ENCODE measurements at places on chromosomes 5 and 9.

DNA sequence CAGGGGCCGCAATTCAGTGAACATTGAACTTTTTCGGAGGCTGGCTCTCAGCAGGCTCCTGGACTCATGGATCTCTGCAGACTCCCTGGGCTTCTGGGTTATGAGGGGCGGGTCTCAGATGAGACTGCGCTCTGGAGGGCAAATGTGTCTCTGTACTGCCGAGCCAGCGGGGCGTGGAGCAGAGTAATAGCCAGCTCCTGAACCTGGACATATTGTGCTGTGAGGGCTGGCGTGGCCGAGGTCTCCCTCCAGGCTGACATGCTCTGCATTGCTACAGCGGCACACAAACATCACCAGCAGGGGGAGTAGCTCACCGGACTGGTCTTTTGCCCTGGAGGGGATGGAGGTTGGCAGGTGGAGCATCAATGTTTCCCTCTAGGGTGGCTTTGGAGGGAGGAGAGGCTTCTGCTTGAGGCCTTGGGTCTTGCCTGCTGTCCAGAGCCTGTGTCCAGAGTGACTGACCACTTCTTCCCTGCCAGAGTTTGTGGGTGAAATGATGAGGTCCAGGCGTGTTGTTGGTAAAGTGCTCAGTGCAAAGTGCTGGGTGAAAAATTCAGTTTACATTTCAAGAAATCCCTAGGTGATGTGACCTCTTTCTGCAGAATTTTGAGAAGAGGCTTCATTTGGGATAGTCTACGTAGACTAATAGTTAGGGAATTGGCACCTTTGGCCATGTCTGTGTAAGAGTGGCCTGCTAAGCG is 10.9 kb upstream of the GADD45G start:
- DNase-seq = peak; percentile 55

DNA sequence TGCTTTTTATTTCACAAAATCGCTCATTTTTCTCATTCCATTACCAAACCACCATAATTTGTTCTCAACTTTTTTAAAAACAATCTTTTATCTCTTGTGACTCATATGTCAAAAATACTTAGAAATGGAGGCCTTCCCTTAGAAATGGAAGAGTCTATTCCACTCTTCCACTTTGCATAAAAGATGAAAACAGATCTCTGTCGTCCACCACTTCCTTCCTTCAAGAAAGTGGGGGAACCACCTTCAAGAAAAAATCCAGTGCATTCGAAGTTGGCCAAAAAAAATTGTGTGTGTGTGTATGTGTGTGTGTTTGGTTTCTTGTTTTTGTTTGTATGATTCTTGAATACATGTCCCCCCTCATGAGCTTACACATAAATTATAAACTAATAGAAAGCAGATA is 628.8 kb upstream of the DMAC1 start:
- DNase-seq = no peak

- DNase-seq = no peak
Observed at GRCh38 chr9:124257070-124257843, 492 bp upstream of the NEK6 start.

GRCh38 chr9:130896233-130897014 is at the start of gene QRFP:
Gene QRFP (minus strand): TSS chr9:130896812. CDS start chr9:130893838, 2,974 bp downstream.
- no peak for DNase-seq

- DNase-seq = no peak
Observed at GRCh38 chr5:151647320-151647861, 39.3 kb downstream of the SPARC start.

- no peak for DNase-seq
Observed at GRCh38 chr5:116970318-116970717, 395.7 kb upstream of the SEMA6A start.

- DNase-seq = no peak
Observed at GRCh38 chr5:126482591-126482990, 59.4 kb downstream of the GRAMD2B start.

DNA sequence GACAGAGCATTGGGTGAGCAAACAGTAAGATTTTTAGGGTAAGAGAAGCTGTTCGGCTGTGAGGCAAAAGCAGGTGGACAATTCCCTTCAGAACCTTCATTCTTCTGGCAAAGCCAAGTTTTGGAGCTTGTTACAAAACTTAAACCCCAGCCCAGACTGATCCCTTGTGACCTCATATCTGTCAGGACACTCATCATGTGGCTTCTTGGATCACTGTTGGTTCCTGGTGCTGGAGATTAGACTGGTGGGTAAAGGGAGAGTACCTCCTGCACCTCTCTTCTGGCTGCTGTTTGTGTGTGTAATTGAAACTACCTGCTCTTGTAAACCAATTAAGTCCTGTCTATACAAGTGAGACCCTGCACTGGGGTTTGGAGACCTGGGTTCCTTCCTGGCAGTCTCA is 21.0 kb downstream of the LARP1 start:
- no peak for DNase-seq

GRCh38 chr5:134446938-134447337 is 35.3 kb upstream of the CDKN2AIPNL start:
- no peak for DNase-seq

GRCh38 chr5:96049398-96050272 is 88.0 kb upstream of the ELL2 start:
- no peak for DNase-seq

DNA sequence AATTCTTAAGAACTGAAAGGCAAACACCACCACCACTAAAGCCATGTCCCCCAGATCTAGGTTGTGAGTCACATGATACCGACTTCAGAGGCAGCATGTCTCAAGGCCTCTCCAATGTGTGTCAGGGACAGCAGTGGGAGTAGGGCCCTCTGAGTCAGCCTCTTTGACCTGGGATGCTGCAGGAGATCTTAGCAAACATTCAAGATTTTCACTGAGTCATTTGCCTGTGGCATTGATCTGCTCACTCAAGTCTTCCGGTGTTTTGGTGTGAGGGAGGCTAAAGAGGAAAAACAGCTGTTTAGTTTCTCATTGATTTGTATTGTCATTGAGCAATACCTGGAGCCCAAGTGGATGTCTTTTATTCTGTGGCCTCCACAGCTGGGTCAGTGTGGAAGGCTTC is 36.1 kb downstream of the TMC1 start:
- no peak for DNase-seq

DNA sequence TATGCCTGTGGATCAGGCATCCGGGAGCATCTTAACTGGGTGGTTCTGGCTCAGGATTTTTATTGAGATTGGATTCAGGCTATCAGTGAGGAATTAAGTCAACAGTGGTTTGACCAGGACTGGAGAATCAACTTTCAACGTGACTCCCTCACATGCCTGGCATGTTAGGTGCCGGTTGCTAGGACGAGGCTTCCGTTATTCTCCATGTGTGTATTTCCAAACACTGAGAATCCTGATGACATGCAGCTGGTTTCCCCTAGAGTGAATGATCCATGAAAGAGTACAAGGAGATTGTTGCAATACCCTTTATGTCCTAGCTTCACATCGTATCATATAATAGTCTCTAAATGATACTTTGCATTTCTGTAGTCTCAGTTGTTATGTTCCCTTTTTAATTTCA is 529.2 kb downstream of the ANXA1 start:
- no peak for DNase-seq

DNA sequence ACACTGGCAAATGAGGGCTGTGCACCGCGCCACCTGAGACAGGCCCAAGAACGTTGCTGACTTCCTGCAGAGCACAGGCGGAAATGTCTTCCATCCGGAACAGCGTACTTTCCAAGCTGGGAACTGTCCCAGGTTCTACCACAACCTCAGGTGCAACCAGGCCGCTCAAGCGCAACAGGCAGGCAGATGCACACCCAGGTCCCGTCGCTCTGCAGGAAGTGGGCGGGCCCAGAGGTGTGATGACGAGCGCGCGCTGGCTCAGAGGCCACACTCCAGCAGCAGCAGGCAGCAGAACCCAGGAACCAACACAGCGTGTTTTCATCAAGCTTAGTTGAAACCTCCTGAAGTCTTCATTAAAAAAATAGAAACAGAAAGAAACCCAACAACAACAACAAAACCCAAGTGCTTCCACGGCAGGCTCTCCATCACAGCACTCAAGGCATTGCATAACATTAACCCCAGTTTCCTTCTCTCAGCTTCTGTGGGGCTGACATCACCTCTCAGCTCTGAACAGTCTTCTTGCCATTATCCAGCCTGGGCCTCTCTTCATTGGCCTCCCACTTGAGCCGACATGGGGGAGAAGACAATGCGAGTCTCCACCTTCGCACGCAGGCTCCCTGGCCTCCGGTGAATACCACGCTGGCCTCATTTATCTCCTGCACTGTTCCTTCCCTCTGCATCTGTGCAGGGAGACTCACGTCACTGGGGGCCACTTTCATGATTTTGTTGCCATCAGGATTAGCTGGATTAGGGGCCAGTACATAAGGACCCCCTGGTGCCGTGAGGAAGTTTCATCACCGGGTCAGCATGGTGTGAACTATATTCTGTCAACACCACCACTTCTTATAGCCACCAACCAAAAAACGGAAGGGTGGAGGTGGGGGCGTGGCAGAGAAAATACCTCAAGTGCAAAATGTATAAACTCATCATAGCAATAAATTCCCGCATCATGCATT is 22.1 kb downstream of the PTCH1 start:
- DNase-seq = peak; percentile 78

DNA sequence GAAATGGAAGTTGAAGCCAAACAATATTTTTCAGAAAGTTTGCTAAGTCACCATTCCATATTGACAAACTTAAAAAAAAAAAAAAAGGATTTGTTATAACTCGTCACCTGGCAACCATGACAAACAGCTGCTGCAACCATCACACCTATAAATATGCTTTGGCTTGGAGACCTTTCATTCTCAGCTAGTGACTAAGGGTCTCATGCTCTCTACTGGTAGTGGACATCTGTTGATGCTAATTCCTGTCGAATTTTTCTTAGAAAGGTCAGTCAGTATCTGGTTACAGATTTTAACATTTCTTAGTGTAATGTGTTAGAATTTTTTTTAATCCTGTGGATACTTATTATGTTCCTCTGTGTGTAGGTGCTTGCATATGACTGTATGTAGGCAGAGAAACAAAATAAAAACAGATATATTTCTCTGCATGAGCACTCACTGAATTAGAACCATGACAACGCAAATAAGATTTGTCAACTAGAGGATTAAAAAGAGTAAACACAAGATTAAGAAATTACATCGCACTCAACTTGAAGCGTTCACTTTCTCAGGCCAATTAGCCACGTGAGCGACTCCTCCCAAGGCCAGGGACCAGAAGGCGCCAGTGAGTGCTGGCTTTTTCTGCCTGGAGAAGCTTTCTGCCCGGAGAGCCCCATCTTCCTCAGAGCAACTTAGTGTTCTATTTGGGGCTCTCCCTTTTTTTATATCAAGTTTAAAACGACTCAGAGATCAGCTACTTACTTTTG is 27.0 kb upstream of the ZNF622 start:
- no peak for DNase-seq

DNA sequence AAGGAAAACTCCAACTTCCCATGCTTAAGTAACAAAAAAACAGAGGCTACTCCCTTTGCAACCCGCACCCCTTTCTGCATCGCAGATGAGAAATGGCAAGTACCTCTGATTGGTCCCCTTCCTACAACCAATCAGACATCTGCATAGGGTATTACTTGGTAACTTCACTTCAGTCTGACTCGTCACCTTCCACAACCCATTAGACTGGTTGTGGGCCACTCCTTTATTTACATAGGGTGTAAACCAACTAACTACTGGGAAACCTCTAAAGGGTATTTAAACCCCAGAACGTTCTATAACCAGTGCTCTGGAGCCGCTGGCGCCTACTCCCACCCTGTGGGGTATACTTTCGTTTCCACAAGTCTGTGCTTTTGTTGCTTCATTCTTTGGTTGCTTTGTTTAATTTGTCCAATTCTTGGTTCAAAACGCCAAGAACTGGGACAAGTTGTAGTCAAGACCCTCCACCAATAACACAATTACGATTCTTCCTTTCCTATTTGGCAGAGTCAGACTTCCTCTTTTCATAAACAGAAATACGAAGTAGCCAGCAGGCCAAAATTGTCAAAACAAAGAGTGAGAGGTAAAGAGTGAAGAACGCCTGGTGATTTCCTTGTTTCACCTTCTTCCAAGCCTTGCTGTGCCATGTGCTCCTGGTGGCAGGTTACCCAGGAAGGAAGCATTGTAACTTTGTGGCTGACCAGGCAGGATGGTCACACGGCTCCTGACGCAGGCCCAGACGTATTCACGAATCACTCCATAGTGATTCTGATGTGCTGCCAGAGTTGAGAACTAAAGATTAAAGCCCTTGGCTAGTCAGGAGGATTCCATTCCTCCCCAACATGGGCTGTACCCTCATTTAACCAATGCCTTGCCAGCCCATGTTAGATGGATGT is 477.4 kb downstream of the ARHGEF28 start:
- no peak for DNase-seq

GRCh38 chr9:115369322-115369957 is 251.5 kb upstream of the TNC start:
- DNase-seq = no peak

DNA sequence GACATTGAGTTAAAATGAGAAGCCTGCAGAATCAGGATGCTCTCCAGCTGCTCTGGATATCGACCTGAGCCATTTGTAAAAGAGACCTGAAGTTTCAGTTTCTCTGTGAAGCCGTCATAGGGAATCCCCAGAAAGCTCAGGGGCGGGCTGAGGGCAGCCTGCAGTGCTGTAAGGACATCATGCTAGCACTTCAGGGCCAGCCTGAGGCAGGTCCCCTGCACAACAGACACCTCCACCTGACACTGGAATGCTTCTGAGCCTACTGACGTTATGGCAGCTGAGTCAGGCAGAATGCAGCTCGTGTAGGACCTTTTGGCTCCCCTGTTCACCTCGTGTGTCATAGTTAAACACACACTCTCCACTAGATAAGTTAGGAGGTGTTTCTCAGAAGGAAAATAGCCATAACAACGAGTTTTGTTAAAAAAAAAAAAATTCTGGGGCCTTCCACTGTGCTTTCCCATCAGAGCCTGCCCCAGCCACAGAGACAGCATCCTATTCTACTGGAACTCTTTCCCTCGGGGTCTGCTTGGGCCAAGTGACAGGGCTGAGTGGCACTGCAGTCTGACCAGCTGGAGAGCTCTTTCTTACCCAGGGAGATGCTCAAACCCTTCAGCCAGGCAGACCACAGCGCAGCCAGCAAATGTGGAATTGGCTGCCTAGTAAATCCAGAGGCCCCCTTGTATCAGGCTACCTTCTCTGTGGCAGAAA is 354.9 kb downstream of the DIRAS2 start:
- no peak for DNase-seq

DNA sequence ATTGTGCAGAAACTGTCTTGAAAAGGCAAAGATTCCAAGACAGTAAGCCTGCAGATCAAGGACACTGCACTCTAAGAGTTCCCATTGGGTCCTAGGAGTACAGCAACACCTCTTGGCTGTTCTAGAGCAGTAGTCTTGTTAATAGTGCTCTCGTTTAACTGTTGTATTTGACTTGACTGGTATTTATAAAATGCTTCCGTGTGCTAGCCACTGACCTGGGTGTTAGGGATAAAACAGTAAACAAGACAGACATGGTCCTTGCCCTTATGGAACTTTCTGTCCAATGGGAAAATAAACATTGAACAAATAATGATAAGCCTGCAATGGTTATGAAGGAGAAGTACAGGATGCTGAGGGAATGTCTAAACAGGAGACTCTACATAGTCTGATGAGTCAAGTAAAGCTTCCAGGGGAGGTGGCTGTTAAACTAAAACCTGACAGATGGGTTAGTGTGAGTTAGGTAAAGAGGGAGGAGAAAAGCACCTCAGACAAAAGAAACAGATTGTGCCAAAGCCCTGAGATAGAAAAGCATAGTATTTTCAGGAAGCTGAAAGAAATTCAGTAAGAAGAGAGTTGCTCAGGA is 33.3 kb downstream of the TDRD7 start:
- no peak for DNase-seq

Measured in activated CD4-positive, CD25-positive, alpha-beta regulatory T cell treated with anti-CD3 and anti-CD28 coated beads, Interleukin-2, amount 50 U/mL, for 72 hours (primary cell).